T follicular helper cell (primary cell): ENCODE measurements at places on chromosomes 12 and 14.

GRCh38 chr12:64894827-64895475 is 70.5 kb downstream of the TBC1D30 start:
- no peak for DNase-seq

GRCh38 chr14:78857974-78858373 is 687.8 kb downstream of the NRXN3 start:
- DNase-seq, result no peak

DNA sequence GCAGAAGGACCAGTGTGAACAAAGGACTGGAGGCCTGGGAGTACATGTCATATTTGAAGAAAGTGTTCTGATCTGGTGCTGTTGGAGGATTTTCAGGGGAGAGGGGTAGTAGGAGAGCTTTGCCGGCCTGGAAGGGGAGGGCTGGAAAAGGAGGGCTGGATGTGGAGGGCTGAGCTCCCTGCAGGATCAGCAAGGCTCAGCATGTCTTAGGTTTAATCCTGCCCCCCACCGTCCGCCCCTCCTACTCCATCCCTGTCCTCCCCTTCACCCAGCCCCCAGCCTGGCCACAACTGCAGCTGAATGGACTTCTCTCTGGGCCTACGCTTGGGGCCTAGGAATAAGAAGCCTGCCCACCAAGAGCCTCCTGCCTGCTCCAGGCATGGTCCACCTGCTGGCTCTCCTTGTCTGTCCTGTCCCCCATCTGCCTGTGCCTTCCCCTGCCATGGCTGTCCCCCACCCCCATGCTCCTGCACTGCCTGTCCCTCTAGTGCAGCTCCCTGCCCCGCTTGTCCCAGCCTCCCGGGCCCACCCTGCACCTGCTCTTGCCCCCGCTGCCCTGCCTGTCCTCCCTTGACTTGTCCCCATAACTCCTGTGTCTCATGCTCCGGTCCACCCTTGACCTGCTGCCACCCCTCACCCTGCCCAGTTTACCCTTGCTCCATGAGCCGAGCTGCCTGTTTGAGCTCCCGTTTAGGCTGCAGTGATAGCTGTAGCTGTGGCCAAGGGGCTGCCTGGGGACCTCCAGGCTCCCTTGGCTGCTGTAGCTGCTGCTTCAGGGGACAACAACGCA is 9.8 kb upstream of the RARG start:
- DNase-seq, result no peak

- DNase-seq, result peak; percentile 61
Measured at GRCh38 chr12:6363330-6364043, 11.9 kb downstream of the SCNN1A start.

DNA sequence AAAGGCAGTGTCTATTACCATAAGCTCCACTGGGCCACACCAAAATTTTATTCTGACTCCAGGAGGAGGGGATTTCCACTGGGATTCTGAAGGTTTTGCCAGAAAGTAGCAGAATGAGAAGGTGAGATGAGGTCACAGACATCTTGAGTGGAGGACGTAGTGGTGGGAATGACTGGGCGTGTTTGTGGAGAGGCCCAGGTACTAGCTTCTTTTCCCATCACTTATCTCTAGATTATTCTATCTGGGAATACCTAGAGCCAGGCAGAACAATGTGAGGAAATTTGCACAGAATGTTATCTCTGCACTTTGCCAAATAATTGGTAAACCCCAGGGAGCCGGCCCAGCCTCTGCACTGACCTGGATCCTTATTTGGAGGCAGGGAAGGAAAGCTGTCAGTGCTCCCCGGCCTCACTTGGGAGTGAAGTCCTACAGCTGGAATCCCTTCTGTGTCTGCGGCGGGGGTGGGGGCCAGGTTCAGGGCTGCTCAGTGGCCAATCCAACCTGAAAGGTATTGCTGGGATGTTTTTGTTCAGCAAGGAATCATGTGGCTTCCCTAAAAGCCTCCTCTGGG is 129.4 kb downstream of the C12orf75 start:
- DNase-seq, result no peak

DNA sequence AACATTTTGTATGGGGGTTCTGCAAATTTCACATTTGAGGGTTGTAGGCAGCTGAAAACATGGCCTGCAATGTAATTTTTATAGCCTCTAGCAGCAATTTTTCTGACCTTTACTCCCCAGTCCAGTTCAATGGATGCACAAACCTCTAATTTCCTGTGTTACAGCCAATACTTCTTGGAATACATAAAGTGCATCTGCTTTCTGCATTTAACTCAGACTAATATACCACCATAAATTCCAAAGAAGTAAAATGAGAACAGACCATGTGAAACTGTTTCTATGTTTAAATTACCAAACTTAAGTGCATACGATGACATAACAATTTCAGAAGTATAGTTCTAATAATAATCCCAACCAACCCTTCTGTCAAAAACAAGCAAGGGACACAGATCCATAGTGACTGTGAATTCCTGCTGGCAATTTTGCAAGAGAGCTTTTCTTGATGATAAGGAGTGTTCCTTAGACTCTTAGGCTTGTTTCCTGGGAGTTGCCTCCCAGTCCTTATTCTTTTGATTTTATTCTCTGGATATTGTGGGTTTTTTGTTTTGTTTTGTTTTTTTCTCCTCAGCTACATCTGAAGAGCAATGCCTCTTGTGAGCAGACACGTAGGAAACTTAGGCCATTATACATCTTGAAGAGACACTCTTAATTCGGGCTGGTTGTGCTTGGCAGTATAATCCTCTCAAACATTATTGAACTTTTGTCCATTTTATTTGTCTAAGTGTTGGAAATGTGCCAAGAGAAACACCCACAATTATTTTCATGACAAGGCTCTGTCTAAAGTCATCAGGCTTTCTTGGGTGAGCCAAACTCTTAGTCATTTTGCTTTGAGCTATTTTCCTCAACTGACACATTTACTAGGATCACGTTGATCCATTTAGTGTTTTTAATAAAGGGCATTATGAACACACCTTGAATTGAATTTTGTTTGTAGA is 51.3 kb upstream of the RERGL start:
- DNase-seq, result no peak
